ENCODE measurements at places on chromosomes 7 and 10.

GRCh38 chr10:43598446-43598845 lies 7.8 kb upstream of the ZNF485 start:
- DNase-seq, result no peak

GRCh38 chr10:88526501-88527105 lies 56.5 kb downstream of the RNLS start:
- no peak for DNase-seq

GRCh38 chr10:95601116-95601719 lies 40.0 kb upstream of the SORBS1 start:
- DNase-seq, result peak; percentile 88

- no peak for DNase-seq
Measured at GRCh38 chr10:89348481-89348880, 20.7 kb downstream of the IFIT3 start.
